ENCODE measurements at places on chromosomes 2 and 18.

GRCh38 chr2:176317199-176317598 lies 48.0 kb downstream of the MTX2 start:
- DNase-seq = no peak

DNA sequence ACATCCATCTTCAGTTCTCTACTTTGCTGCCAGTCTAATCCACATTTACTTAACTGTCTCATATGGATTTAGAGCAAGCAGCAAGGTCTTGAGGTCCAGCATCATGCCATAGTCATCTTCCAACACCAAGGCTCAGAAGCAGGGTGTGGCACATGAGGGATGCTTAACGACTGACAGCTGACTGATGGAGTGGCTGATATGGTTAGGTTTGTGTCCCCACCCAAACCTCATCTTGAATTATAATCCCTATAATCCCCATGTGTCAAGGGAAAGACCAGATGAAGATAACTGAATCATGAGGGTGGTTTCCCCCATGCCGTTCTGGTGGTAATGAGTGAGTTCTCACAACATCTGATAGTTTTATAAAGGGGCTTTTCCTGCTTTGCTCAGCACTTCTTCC lies 257.3 kb downstream of the NBAS start:
- DNase-seq = no peak

DNA sequence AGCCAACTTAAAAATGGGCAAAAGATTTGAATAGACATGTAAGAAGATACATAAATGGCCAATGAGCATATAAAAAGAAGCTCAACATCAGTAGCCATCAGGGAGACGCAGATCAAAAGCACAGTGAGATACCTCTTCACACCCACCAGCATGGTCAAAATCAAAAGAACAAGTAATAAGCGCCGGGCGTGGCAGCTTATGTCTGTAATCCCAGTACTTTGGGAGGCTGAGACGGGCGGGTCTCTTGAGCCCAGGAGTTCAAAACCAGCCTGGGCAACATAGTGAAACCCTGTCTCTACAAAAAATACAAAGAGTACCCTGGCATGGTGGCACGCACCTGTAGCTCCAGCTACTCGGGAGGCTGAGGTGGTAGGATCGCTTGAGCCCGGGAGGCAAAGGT lies 4.6 kb upstream of the CIB4 start:
- no peak for DNase-seq

DNA sequence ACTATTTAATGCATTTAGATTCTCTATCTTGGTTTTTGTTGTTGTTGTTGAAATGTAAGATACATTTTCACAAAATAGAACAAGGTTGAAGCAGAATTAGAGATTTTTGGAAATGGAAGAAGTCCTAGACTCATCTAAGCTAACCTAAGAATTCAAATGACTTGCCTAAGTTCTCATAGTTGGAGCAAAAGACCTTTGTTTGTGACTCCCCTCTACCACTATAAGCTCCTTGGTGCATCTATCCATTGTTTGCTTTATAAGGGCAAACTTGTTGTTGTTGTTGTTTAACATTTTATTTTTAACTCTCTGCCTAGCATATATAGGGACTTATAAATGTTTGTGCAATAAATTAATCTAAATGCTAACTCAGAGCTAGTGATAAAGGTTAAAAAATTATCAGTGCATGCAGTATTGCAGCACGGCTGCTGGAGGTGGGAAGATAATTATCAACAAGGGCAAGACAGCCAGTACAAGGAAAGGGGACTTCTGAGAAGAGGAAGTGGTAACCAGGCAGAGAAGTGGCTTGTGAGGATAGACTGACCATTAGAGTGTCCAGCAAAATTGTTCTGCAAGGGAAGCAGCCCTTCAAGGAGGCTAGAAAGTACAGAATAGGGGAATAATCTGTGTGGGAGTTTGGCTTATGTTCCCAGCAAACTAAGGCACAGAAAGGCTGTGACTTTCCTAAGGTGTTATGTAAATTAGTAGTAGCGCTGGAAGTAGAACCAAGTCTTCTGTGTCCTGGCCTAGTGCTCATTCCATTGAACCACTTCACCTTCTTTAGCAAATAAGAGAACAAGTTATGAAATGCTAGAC lies 38.1 kb upstream of the ACYP2 start:
- DNase-seq = no peak

DNA sequence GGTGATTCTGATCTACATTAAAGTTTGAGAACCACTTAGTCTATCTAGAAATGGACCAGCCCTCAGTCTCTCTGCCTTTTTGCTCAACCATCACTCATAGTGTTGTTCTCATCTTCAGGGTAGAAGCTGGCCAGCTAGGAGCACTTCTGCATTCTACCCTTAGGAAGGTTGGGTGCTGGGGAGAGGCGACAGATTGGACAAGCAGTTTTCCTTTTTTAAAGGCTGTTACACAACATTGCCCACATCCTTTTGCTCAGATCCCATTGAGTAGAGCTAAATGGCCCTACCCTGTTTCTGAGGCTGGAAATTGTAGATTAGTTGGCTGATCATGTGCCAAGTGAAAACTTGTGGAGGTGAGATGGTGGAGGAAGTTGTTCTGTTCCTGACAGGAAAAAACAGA lies 35.6 kb downstream of the OSBPL6 start:
- DNase-seq = peak; percentile 7

DNA sequence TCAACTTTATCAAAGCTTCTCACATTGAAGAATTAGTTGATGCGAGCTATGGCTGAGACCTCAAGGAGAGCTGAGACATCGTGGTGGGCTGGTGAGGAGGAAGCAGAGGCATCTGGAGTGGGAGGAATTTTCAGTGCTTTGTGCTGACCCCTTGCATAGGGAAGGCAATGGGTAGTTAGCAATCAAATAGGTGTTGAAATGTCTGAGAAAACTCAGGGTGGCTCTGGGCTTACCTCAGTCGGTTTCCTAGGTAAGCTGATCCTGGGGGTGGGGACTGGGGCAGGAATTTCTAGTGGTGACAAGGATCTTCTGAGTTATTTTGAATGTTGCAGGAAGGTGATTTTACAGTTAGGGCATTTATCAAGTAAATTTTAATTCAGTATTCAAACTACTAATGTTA lies 20.7 kb upstream of the DPP10 start:
- DNase-seq = no peak

GRCh38 chr2:14301331-14301730 lies 331.2 kb upstream of the LRATD1 start:
- DNase-seq = no peak

- DNase-seq = peak; percentile 71
Measured at GRCh38 chr2:24448797-24449196, 42.3 kb upstream of the NCOA1 start.

DNA sequence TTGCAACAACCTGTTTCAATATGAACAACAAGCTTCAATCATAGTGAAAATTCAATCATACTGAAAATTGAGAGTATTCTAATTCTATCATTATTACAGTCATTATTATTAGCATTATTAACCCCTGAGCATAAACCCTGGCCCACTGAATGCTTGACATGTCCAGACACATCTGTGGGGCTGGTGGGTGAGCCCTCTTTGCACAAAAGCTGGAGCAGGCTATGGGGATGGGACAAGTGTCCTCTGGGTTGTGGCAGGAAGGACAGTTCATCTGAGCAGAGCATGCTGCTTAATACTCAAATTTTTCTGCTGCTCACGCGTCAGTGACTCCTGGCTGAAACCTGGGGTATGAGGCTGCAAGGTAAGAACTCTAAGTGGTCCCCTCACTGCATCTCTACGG lies 451.1 kb upstream of the POU3F3 start:
- DNase-seq = no peak

GRCh38 chr2:210663631-210664089 lies 107.3 kb downstream of the CPS1 start:
- DNase-seq = no peak
